ENCODE measurements at places on chromosomes 7 and 10. TPM values are rescaled to one million over a fixed set of nuclear protein-coding genes. Genes with fewer than 3 reads are reported as not detected.

DNA sequence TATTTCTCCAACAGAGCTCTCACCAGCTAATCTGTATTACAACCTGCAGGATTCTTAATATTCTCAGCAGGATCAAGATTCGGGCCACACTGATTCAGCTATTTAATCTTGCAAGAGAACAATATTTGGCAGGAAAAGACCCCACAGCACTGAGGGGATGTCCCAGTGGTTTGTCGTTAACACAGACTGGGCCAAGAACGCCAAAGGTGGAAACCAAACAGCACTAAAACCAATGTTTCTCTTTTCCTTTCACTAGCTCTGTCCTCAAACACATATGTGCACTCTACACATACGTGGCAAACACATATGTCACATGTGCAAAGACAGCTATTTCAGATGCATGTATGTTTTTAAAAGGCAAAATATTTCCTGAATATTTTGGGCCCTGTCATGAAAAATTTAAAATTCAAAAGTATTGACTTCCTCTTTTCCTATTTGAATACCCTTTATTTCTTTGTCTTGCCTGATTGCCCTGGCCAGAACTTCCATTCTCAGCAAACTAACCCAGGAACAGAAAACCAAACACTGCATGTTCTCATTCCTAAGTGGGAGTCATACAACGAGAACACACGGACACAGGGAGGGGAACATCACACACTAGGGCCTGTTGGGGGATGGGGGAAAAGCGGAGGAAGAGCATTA is 51.7 kb upstream of the NEBL start:
- no peak for DNase-seq

GRCh38 chr7:135597181-135597925 is 39.6 kb downstream of the NUP205 start:
- no peak for DNase-seq

DNA sequence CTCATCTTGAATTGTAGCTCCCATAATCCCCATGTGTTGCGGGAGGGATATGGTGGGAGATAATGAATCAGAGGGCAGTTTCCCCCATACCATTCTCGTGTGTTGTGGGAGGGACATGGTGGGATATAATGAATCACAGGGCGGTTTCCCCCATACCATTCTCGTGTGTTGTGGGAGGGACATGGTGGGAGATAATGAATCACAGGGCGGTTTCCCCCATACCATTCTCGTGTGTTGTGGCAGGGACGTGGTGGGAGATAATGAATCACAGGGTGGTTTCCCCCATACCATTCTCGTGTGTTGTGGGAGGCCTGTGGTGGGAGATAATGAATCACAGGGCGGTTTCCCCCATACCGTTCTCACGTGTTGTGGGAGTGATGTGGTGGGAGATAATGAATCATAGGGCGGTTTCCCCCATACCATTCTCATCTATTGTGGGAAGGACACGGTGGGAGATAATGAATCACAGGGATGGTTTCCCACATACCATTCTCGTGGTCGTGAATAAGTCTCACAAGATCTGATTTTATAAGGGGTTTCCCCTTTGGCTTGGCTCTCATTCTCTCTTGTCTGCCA is 271.0 kb downstream of the MAD1L1 start:
- DNase-seq, result no peak

GRCh38 chr7:66634816-66635215 is 6.1 kb downstream of the KCTD7 start:
- no peak for DNase-seq

DNA sequence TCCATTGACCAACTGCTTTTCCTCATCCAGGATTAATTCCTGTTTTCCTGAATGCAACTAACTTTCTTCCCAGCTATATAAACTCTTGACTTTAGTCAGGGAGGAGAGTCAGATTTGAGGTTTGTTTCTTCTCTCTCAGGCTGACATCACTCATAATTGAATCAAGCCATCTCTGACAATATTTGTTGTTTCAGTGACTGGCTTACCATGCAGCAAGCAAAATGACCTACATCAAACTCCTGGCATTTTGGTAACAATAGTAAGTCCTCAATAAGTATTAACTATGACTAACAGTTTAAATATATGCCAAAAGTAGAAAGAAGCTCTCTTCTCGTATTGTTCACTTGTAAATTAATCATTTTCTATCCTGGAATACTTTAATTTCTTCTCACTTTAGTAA is 625.7 kb upstream of the KCND2 start:
- no peak for DNase-seq

DNA sequence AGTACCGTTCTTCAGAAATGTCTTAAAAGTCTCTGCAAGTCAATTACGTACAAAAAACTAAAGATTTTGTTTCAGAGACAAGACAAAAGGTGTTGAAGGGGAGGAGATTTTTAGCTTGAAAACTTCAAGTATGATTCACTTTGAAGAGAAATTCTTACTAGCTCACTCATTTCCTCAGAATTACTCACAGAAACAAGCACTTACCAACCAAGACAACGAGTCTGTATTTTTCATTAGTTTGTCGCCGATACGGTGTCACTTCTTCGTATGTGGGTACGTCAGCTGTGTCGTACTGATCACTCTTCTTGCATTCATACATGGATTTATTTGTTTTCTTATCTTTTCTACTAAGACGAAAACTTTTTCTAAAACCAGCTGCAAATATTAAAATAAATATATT is 90.6 kb upstream of the ODAD2 start:
- DNase-seq, result no peak

GRCh38 chr7:45569290-45569685 is 4.9 kb upstream of the ADCY1 start:
- DNase-seq, result no peak

- DNase-seq, result no peak
Measured at GRCh38 chr10:60541451-60541850, 151.8 kb upstream of the ANK3 start.

DNA sequence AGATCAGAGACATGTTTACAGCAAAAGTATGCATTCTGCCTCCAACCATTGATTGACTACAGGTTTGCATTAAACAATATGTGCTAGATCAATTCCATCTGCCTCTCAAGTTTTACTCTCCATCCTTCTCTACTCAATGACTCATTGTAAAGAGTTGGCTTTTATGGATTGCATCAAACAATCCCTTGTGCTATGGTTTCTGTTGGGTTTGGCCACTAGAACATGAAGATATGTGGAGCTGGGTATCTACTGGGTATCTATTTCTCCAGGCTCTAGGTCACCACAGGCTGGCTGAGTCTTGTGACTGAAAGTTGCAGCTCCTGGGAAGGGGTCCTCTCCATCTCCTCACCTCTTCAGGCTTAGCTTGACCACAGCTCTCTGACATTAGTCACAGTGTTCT is 204.7 kb downstream of the DGKI start:
- peak; percentile 20 for DNase-seq

GRCh38 chr10:43945908-43946307 is 297.2 kb upstream of the ZNF32 start:
- DNase-seq, result no peak

GRCh38 chr10:61390851-61391250 is 62.3 kb downstream of the TMEM26 start:
- DNase-seq, result no peak

DNA sequence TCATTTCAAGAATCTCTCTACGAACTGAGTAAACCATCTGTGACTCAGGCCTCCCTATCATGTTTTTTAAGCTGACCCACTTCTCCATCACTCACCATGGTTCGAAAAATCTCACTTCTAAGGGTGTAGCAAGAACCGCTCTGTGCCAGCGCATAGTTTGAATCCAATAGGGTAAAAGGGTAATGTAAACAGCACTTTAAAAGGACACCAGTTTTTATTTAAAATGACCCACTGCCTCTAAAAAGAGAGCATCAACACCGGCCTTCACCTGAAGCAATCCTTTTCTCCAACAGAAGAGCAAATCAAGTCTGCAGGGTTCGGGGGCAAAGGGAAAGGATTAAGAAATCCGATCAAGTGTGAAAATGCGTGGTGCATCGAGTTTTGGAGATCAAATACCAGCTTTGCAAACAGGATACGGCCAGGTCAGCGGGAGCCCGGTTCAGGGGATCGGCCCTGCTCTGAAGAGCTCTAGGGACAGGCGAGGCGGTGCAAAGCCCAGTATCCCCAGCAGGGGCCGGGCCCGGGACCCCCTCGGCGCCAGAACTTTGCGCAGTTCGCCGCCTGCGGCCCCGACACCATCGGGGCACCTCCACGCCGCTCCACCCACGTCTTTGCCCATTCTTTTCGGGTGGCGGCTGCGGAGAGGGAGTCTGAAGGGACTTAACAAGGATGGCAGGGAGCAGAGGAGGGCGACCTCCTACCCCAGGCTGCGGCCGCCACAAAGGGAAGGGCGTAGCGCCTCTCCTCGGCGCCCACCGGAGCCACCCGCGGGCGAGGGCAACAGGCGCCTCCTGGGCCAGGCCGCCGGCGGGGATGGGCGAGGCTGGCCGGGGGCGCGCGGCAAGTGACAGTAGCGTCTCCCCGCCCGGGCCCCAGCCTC is 842 bp downstream of the NMT2 start:
- peak; percentile 50 for DNase-seq

DNA sequence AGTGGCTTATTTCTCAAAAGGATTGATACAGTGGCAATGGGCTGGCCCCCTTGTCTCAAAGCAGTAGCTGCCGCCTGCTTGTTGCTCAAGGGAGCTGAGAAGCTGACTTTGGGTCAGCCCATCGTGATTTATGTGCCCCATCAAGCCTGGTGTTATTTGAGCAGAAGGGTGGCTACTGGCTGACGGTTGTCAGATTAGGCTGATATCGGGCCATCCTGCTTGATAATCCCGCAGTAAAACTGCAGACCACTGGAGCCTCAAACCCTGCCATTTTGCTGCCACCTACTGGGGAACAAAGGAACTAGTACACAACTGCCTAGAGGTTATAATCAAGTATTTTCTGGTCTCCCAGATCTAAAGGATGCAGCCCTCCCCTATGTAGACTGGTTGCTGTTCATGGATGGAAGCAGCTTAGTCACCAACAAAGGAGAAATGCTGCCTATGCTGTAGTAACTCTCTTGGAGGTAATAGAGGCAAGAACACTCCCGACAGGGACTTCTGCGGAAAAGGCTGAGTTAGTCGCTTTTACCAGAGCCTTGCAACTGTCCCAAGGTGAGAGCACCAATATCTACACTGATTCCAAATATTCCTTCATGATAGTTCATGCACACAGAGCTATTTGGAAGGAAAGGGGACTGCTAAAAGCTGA is 65.9 kb upstream of the ZNF92 start:
- no peak for DNase-seq

DNA sequence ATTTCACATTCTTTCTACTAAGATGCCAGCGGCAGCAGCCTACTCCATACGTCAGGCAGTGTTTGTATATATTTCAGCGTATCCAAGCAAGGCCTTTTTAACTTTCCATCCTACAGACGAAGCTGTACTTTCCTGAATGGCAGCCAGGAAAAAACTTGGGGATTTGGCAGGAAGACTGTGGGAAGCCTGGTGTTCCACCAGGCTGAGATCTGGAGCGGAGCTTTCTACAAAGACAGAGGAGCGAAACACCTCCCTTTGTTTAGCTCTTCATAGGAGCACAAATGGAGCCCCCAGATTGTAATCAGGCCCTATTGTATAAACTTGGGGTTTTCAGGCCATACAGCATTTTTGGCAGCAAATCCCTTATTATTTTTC is 143.8 kb downstream of the TES start:
- DNase-seq, result peak; percentile 95

DNA sequence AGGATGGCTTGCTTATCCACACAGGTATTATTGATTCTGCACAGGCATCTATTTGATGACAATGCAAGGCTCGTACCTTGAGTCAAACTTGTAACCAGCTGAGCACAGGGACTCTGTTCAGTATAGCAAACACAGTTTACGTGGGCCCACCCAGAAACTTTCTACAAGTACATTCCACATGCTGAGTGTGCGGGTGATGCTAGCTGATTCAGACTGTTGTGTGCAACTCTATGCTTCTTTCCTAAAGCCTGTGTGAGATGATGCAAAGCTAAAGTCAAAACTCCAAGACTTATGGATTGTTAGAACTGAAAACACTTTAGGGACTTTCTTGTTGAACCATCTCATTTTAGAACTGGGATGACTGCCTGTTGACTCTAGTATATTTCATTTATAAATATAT is 21.5 kb upstream of the CALD1 start:
- no peak for DNase-seq

DNA sequence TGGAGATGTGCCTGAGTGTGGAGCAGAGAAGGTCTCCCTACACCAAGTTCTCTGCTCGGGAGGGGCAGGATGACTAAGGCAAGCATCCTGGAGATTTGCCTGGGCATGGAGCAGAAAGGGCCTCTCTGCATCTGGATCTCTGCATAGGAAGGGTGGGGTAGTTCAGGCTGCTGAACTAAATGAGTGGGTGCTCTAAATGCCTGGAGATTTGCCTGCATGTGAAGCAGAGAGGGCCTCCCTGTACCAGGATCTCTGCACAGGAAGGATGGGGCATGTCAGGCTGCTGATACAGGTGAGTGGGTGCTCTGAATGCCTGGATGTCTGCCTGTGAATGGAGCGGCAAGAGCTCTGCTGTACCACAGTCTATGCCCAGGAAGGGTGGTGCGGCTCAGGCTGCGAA is 680.7 kb downstream of the SUGCT start:
- DNase-seq, result no peak

- DNase-seq, result no peak
Measured at GRCh38 chr10:44864051-44864450, 47.1 kb upstream of the TMEM72 start.

DNA sequence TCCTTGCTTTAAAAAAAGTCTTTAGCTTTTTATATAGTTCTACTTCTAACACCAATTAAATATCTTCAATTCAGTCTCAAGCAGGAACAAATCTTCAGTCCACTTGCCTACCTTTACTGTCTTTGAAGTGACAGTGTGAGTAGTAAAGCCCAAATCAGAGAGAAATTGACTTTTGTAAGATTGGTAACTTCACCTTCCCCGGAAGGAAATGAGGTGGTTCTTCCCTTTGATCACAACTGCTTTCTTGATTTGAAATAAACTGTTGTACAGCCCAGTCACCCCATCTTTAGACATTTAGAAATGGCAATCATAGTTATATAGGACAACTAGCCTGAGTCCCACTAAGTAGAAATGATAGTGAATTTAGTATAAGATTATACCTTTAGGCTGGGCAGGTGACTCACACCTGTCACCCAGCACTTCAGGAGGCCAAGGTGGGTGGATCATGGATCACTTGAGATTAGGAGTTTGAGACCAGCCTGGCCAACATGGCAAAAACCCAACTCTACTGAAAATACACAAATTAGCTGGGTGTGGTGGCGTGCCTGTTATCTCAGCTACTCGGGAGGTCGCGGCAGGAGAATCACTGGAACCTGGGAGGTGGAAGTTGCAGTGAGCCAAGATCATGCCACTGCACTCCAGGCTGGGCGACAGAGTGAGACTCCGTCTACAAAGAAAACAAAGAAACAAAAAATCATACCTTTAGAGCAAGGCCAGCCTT is 4.7 kb downstream of the FAS start:
- DNase-seq, result no peak

The EN2 gene
- total RNA-seq, result under 0.01 TPM

The AHR gene
- 143 TPM for total RNA-seq

The LIPK gene
- 10.6 TPM for total RNA-seq

The INA gene
- 0.99 TPM for total RNA-seq

The EGR2 gene
- total RNA-seq, result 14.9 TPM

The TRPV5 gene
- total RNA-seq, result 0.10 TPM

The AMZ1 gene
- total RNA-seq, result 0.30 TPM

The HKDC1 gene
- 0.10 TPM for total RNA-seq

The MYH16 gene
- not detected for total RNA-seq

Data from skin of body (tissue), 3 donors.